Thymus (tissue), 14 donors: ENCODE measurements at places on chromosomes 11 and 22.

- no peak for DNase-seq
These were observed 1493.8 kb downstream of the LRRC4C start for GRCh38 chr11:39965701-39966100.

- DNase-seq, result no peak
These were observed 9.3 kb downstream of the PRCP start for GRCh38 chr11:82890936-82891335.

- no peak for DNase-seq
These were observed 118.5 kb upstream of the ARHGAP20 start for GRCh38 chr11:110830747-110831146.

DNA sequence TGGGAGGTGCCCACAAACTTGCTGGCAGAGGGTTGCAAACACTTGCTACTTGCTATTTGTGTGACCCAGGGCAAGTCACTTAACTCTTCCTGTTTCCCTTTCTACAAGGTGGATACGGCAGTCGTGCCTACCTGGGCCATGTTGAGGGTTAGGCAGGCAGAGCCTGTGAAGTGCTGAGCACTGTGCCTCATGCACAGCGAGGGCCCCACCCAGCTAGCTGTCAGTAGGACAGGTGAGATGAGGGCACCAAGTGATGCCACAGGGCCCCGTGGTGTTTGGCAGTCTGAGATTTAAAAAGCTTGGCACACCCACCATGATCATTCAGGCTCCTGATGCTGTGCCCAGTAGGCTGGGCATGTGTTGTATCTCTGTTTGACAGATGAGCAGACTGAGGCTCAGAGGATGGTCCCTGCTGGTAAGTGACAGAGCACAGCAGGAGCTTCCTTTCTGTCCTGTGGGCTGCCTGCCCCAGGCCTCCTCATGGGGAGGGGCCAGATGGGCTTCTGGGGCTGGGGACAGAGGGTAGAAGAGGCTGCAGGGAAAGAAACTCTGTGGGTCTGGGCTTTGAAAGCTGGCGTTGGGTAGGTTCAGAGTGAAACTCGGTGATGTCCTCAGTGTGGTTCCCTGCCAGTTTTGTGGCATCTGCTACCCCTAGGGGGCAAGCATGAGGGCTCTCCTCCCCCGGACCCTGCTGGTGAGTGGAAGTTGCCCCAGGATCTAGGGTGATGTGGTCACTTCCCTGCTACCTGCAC, 59.3 kb downstream of the TSPAN18 start:
- DNase-seq, result no peak

- DNase-seq, result no peak
These were observed 486 bp downstream of the NAP1L4 start for GRCh38 chr11:2991452-2992233.

GRCh38 chr11:16494918-16495691, 138.8 kb upstream of the SOX6 start:
- DNase-seq, result no peak

GRCh38 chr22:30460147-30460546, 11.7 kb downstream of the SEC14L3 start:
- no peak for DNase-seq

- no peak for DNase-seq
These were observed 64.6 kb downstream of the ST3GAL4 start for GRCh38 chr11:126419801-126420697.

- DNase-seq, result peak; percentile 81
These were observed 798 bp downstream of the AMPD3 start for GRCh38 chr11:10455637-10456487.

DNA sequence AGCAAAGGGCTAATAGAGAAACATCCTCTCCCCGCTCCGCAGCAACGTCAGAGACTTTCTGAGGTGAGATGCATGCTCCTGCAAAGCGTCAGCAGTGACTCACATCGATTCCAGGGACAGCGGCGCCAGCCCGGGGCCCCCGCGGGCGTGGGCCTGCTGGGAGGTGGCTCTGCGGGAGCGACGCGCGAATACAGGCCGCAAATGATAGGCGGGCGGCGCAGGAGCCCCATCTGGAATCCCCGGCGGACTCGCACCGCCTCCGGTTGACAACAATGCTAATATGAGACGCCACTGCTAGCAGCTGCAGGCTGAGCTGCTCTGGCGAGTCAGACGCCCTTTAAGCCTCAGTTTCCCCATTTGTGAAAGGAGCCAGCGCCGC, 557 bp downstream of the RANGAP1 start:
- peak; percentile 43 for DNase-seq

DNA sequence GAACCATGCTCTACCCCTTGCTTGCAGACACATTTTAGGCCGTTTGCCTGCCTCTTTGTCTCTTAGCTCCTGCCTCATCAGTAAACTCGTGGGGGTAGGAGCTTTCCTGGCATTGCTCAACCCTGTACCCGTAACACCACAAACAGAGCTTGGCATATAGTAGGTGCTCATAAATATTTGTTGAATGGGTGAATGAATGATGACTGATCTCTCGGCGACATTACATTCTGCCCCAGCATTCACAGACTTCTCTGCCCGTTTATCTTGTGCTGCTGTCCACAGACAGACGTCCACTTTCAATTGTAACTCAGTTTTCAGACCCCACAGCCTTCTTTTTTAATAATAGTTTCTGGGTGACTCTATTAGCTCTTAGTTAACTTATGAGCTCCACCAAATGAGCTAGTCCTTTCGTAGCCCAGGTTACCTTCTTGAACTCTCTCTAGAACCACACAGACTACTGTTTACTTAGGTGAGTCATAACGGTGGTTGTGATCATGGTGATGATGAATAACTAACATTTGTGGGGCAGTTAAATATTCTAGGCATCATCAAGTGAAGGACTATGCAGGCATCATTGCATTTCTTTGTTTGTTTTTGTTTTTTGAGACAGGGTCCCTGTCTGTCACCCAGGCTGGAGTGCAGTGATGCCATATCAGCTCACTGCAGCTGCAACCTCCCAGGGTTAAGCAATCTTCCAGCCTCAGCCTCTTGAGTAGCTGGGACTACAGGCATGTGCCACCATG, 188.4 kb downstream of the ADAMTS15 start:
- DNase-seq, result no peak

DNA sequence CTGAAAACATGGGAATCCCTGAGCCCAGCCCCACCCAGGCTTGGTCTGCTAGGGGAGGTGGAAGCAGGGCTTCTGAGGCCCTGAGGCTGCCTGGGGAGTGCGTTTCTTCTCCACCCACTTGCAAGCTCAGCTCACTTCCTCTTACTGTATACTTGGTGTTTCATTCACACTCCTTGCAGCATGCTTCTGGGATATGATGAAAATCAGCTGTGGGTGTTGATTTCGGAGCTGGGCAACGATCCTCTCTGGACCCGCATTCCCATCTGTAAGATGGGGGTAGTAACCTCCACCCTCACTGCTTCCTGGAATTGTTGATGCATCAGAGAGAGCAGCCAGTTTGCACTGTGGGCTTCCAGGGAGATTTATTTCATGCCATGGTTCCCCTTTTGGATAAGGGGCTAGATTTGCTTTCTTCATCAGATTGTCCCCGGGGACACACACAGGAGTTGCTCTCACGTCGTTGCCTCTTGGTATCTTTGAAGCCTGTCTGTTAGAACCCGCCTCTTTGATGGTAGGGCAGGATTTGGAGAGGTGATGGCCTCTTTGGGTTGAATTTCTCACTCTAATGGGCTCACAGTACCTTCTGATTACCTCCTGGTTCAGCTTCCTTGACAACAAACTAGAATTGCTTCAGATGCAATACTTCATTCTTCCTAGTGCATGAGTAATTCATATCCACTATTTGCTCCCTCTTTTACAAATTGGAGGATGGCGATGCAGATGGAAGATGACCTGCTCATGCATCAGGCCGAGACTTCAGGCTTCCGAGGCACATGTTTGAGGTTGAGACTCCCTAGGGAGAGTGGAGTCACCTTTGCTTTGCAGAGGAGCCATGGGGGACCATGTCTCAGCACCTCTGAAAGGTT, 40.4 kb downstream of the BCR start:
- DNase-seq, result no peak

- no peak for DNase-seq
These were observed 30.8 kb upstream of the POU2AF1 start for GRCh38 chr11:111409915-111410314.

DNA sequence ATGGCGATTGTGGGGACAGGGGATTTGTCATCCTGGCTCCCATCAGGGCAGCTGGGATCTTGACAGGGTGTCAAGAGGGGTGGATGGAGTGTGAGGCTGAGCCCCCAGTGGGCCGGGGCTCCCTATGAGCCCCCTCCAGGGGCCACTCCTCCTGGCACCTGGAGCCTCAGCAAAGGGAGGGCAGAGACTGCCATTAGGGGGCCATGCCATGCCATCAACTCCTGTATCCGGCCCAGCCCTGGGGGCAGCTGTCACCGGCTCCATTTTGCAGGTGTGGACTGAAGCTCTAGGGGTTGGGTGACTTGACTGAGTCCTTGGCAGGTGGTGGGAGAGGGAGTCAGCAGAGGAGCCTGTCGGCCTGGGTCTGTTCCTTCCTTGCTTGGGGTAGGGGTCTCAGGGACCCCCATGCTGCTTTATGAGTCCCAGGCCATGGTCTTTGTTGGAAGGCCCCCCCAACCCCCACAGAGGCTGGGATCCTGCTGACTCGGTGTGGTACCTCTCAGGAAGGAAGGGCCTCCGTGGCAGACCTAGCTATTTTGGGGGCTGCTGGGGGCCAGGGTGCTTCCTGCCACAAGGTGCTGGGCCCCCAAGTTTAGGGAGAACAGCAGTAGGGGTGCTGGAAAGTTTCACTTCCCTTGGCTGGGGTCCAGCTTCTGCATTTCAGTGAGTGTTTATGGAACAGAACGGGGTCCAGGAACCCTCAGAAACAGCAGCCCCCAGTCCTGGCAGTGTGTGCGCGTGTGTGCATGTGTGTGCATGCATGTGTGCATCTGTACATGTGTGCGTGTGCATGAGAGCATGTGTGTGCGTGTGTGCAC, 1.5 kb downstream of the ACY3 start:
- no peak for DNase-seq

DNA sequence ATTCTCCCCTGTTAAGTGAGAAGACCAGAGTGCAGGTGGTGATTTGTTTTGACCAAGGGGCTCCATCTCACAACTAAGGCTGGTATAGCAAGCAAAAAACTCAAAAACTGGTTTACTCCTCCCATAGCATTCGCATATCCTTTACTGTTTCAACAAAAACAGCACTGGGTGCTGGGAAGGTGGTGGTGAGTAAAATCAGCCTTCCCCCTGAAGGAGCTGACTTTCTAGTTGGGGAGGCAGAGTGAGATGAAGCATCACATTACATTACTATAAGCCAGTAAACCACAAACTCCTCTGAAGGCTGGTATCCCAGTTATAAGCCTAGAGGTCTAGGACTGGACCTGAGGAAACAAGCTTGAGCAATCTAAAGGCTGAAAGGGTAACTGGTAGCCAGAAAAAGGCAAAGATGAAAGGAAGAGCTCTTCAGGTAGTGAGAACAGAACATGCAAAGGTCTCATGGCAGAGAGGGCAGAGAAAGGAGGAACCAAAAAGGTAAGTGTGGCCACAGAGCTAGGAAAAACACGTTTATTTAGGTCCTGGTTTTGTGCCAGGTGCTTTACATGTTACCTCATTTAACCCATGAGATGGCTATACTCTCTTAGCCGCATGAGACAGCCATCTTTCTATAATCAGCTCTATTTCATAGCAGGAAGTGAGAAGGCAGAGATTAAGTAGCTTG, 22.3 kb downstream of the TMEM123 start:
- DNase-seq, result no peak

DNA sequence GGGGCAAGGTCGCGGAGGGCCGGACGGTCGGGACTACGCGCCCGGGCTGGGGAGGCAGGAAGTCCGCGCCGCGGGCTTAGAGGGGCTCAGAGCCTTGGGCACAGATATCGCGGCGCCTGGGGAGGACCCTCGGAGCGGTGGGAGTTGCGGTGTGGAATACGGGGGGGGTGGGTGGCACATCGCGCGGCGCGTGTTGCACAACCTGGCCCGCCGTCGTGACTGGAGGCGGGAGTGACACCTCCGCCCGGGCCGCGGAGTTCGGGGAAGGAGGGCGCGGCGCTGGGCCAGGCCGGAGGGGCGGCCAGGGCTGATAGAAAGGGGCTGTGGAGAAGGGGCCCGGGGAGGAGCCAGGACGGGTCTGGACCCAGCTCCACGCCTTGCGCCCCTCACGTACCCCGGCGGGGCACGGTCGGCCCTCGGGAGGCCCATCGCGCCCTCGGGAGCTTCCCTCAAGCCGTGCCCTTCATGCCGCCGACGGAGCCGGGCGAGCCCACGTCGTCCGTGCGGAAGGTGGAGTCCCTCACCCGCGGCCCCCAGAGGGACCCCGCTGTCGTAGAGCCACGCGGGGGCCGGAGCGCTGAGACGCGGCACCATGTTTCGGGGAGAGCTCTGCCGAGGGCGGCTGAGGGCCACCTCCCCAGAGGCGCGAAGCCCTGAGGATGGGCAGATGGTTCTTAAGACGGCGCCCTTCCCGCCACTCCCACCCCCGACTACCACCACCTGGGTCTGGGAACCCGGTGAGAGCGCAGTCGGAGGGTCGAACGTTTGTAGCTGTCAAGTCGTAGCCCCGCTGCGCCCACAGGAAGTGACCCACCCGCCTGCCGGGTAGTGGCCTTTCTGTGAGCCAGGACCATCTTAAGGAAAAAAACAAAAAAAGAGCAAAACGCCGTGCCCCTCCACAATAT, 729 bp downstream of the IL17RA start:
- DNase-seq, result peak; percentile 52

GRCh38 chr11:42237701-42238235, 778.3 kb upstream of the LRRC4C start:
- no peak for DNase-seq

DNA sequence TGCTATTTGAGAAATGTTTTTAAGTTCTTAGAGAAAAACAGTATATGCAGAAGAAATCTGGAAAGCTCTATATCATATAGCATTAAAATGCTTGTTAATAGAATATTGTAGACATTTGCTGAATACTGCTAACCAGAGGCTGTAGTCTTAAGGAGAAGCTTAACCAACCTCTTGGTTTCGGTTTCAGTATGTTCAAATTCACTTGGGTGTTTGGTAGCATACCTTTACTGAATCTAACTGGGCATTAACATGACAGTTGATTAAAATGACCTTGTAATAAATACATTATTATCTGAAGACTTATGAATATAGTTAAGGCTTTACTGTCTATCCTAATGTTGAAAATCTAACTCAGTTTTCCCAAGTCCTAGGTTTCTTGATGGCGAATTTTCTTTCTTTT, 5.4 kb downstream of the PCF11 start:
- DNase-seq, result no peak

- DNase-seq, result no peak
These were observed 11.5 kb downstream of the PMM1 start for GRCh38 chr22:41578114-41578513.

DNA sequence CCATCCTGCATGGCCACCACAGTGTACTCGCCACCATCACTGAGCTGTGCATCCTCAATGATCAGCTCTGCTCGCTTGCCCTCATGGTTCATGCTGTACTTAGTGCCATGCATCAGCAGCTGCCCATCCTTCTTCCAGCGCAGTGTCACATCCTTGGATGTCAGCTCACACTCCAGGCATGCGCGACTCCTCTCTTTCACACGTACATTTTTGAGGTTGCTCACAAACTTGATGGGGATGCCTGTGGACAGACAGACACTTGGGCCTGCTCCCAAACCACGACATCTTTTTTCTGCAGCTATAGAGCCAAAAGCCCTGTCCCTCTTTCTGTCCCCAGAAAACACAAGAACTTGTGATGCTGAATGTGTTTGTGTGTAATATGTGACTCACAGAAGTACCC, 10.5 kb downstream of the IGSF22 start:
- no peak for DNase-seq
